ENCODE measurements at places on chromosomes 12 and 14.

GRCh38 chr14:31261859-31262731 is 54.5 kb upstream of the HECTD1 start:
- DNase-seq = no peak

DNA sequence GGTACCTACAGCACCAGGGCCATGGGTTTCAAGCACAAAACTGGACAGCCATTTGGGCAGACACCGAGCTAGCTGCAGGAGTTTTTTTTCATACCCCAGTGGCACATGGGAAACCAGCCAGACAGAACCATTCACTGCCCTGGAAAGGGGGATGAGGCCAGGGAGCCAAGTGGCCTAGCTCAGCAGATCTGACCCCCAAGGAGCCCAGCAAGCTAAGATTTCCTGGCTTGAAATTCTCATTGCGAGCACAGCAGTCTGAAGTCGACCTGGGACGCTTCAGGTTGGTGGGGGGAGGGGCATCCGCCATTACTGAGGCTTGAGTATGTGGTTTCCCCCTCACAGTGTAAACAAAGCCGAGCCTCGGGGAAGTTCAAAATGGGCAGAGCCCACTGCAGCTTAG is 81.2 kb upstream of the CCDC175 start:
- no peak for DNase-seq

GRCh38 chr14:33754261-33754660 is 196.6 kb downstream of the EGLN3 start:
- no peak for DNase-seq

DNA sequence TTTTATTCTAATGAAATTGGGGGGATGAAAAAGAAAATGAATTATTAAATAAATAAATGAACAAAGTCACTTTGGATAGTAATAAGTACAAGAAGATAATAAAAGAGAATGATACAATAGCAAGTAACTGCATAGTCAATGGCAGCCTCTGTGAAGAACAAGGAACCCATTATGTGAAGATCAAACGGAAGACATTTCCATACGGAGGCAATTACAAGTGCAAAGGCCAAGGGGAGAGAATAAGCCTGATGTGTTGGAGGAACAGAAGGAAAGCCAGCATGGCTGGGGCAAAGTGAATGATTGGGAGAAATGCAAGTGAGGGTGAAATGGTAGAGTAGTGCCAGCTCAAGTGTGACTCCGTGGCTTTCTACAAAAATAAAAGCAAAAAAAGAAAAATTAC is 43.9 kb upstream of the CHPT1 start:
- DNase-seq = no peak

DNA sequence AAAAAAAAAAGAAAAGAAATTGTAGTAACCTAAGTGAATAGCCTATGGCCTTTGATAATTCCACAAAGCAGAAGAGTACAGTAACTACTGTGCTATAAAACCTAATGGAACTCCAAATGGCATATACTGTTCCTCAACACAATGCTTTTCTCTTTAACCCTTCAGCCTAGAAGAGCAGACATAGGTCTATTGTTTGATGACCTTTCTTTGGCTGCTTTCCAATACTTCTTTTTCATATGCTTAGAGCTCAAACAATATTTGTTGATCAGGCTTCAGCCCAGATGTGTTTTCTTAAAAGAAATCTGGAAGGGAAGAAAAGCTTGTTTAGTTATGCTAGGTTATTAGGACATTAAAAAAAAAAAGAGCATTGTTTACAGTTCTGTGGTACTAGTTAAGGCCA is 116.4 kb downstream of the NTN4 start:
- no peak for DNase-seq

GRCh38 chr12:131147894-131148293 is 194.2 kb downstream of the ADGRD1 start:
- DNase-seq = peak; percentile 10

All from CD4-positive, alpha-beta T cell treated with Interleukin-21 for 1 hour (primary cell).